ENCODE measurements at places on chromosomes 2 and 18. TPM values are rescaled to one million over a fixed set of nuclear protein-coding genes. Genes with fewer than 3 reads are reported as not detected.

The RND3 gene
- total RNA-seq = not detected

DNA sequence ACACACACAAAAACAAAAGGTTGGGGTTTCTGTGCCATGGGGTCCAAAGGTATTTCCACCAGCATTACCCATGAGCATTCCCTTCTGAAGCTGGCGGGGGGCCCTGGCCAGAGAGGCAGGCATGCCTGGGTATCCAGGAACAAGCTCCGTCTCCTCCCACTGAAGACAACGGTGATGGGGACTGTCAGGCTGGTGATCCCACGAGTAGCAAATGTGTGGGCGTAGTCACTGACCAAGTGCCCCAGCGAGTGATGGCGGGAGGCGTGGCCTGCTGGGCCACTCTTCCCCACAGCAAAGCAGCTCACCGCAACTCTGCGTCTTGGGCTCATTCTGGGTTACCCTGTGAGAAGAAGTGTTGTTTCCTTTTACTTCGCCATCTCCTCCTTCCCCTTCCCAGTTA, 270.6 kb downstream of the CDCA7 start:
- DNase-seq = no peak

The AQP12B gene
- total RNA-seq = not detected

DNA sequence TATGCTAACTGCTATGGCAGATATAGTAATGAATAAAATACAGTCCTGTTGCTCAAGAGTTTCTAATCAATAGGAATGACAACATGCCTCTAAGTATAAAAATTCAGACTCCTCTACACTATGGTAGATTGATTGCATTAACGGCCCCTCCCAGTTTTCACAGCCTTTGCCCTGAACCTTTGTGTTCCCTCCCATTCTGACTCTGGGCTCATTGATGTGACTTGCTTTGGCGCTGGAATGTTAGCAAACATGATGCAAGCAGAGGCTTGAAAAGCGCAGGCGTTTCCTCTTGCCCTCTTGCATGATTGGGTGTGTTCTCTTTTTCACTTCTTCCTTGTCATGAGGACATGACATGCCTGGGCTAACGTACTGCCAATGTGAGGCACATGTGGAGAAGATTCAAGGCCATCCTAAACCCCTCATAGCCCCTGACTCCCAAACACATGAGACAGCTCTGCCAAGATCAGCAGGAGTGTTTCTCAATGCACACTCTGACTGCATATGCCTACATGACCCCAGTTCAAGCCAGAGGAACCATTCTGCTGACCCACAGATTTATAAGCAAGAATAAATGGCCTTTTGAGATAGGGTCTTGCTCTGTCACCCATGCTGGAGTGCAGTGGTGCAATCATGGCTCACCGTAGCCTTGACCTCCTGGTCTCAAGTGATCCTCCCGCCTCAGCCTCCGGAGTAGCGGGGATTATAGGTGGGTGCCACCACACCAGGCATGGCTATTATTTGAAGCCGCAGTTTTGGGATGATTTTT, 49.7 kb upstream of the CD28 start:
- no peak for DNase-seq

- no peak for DNase-seq
Observed at GRCh38 chr2:237625216-237625705, 2.1 kb upstream of the LRRFIP1 start.

DNA sequence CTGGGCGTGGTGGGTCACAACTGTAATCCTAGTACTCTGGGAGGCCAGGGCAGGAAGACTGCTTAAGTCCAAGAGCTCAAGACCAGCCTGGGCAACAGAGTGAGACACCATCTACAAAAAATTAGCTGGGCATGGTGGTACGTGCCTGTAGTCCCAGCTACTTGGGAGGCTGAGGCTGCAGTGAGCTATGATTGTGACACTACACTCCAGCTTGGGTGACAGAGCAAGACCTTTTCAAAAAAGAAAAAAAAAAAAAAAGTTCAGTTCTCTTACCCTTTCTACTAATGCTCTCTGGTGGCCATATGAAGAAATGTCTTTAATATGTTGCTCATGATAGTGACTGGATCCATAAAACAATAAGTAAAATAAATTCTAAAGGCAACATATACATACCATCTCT, 14.9 kb downstream of the TYW5 start:
- DNase-seq = no peak

DNA sequence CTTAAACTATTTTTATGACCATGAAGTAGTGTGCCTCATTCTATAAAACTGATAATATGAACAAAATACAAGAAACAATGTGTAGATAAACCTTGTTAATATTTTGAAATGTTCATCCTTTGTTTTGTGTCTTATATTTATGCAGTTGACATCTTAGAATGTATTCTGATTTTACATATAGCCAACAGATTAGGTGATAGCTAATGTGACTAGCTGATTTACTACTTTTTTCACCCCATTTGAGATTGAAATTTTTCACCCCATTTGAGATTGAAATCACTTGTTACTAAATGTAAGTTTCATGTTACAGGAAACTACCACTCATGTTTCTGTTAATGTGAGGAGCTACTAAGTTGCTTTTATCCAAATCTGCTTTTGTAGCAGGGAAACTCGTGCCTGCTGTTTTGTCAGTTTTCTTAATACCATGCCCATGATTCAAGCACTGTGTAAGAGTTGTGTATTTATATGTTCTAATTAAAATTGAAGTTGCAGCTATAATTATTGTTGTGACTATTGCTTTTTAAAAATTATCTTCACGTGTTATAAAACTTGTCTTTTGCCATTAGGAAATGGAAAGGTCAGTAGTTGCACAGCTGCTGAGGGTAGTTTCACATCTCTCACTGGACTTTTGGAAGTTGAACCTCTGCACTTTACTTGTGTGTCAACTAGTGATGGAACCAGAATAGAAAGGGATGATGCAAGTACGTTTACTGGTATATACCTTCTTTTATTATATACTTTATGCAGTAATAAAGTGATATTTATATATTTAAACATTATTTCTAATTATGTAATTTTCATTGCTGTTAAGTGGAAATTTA, 96.6 kb downstream of the BIRC6 start:
- DNase-seq = no peak

GRCh38 chr2:64036034-64036705, 16.9 kb upstream of the VPS54 start:
- no peak for DNase-seq

- no peak for DNase-seq
Observed at GRCh38 chr2:129178356-129178755, 801.1 kb upstream of the RAB6C start.

The KIAA2012 gene
- total RNA-seq = not detected

The UGT1A10 gene
- not detected for total RNA-seq

DNA sequence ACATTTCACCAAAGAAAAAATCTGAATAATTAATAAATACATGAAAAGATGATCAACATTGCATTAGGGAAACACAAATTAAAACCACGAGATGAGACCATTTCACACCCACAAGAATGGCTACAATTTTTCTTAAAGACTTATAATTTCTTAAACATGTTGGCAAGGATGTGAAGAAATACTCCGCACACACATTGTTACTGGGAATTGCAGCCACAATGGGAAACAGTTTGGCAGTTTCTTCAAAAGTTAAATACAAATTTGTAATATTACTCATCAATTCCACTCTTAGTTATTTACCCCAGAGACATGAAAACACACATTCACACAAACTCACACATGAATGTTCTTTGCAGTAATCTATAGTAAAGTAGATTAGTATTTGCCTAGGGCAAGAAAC, 363.3 kb upstream of the SMIM21 start:
- DNase-seq = no peak

The RAMP1 gene
- 1.1 TPM for total RNA-seq

The CACNB4 gene
- 0.36 TPM for total RNA-seq

DNA sequence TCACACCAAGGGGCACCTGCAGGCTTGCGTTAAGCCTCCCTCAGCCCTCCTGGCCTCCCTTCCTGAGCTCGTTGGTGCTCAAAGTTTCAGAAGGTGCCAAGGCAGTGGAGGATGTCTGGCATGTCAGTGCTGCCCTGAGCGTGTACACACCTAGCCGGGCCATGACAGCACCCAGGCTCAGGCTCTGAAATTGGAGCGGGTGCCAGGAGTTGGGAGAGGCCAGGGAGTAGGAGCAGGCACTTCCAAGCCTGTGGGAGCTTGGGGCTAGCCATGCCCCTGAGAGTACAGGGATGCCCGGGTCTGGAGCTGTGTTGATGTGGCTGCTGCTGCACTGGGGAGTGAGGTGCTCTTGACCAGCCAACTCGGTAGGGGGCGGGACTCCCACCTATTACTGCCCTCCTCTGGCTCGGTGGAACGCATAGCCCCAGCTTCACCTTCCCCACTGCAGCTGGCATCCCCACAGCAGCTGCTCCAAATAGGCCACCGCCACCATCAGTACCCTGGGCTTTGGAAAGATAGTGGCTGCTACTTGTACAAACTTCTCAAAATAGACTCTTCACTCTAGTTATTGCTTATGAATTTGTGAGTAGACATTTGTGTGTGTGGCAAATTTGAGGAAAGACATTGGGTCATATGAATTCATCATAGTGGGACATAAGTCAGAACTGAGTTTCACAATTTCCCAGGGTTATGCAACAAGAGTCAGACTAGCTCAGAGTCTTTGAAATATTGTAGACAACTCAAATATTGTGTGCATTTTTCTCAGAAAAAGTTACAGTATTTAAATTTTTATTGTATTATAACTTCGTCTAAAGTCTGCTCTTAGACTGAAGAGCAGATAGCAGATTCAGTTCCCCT, 6.8 kb upstream of the PCARE start:
- DNase-seq = no peak

The ARHGEF4 gene
- total RNA-seq = 5.4 TPM

The RBBP8 gene
- 39.9 TPM for total RNA-seq

The PSD4 gene
- 361 TPM for total RNA-seq

GRCh38 chr18:42105394-42105793, 150.4 kb downstream of the PIK3C3 start:
- DNase-seq = no peak

The TUBA4B gene
- total RNA-seq = not detected
